ENCODE measurements at places on chromosomes 3 and 15.

DNA sequence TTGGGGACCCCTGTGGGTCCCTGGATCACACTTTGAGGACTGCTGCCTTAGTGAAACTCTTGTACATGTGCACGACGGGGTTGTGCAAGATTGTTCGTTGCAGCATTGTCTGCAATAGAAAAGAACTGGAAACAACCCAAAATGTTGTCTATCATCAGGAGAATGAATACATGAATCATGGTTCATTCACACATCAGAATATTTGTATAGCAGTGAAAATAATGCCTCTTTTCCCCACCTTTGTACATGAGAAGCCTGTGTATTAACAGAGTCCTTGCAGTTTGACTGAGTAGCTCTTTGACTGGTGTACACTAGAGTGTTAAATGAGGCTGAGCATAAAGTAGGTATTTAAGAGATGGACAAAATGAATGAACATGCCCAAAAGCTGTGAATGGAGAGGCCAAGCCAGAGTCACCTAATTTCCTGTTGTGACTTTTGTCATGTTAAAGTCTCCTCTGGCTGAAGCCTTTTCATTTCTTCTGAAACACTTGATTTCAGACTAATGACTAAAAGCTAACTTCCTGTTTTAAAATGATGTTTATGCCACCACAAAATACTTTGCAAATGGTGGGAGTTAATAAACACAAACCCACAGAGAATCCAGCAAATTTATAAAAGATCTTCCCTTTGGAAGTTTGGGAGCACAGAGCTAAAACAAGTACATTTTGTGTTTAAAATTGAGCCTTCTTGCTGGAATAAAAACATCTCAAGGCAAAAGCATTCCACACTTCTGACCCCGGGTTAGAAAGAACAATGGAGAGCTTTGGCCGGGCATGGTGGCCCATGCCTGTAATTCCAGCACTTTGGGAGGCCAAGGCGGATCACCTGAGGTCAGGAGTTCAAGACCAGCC is 20.6 kb upstream of the USP3 start:
- DNase-seq, result no peak

DNA sequence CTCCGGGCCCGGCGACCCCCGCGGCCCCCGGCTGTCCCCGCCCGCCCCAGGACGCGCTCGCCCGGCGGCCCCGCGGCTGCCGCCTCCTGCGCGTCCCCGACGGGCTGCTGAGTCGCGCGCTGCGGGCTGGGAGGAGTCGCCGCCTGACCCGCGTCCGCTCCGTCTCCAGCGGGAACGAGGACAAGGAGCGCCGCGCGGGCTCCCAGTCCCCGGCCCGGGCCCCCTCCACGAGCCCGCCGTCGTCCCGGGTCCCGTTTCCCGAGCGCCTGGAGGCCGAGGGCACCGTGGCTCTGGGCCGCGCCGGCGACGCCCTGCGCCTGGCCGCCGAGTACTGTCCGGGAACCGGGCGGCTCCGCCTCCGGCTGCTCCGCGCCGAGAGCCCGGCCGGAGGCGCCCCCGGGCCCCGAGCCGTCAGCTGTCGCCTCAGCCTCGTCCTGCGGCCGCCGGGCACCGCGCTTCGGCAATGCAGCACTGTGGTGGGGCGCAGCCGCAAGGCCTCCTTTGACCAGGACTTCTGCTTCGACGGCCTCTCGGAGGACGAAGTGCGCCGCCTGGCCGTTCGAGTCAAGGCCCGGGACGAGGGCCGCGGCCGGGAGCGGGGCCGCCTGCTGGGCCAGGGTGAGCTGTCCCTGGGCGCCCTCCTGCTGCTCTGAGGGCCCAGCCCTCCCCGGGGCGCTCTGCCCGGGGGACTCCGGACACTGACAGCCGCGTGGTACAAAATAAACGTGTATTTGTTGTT is 1.5 kb downstream of the C2CD4A start:
- peak; percentile 63 for DNase-seq

GRCh38 chr3:104896624-104897023 is 470.1 kb upstream of the ALCAM start:
- no peak for DNase-seq

GRCh38 chr15:24878153-24878552 is 76.6 kb upstream of the SNRPN start:
- no peak for DNase-seq

GRCh38 chr15:84016371-84016770 is 219.2 kb upstream of the GOLGA6L4 start:
- DNase-seq, result no peak

- DNase-seq, result no peak
Measured at GRCh38 chr3:177185035-177185574, 12.2 kb downstream of the TBL1XR1 start.

DNA sequence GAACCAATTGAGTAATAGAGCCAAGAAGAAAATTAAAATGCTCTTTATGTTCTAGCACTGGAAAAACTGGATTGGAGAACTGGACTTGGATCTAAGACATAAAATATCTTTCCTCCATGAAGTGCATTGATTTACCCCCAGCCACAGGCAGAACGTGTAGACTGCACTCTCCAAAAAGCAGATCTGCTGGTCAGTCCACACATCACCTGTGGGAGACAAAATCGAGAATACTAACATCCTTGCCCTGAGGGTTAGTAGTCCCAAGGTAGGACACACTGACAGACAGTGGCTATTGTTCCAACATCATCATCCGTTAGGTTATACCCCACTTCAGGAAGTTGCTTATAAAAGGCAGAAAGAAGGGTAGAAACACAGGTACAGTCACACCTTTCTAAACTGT is 257.1 kb upstream of the STT3B start:
- no peak for DNase-seq

DNA sequence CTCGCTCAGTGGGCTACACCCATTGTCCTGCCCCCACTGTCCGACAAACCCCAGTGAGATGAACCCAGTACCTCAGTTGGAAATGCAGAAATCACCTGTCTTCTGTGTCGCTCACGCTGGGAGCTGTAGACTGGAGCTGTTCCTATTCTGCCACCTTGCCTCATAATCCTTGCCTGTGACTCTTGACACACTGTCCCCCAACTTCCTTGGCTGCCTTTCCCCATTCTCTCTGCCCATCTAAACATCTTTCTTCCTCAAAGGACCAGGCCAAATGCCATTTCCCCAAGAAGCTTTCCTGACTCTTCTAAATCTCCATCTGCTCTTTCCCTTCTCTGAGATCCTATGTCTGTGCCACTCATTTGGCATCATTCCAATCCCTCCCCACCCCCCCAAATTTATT is 9.7 kb upstream of the CD80 start:
- no peak for DNase-seq

DNA sequence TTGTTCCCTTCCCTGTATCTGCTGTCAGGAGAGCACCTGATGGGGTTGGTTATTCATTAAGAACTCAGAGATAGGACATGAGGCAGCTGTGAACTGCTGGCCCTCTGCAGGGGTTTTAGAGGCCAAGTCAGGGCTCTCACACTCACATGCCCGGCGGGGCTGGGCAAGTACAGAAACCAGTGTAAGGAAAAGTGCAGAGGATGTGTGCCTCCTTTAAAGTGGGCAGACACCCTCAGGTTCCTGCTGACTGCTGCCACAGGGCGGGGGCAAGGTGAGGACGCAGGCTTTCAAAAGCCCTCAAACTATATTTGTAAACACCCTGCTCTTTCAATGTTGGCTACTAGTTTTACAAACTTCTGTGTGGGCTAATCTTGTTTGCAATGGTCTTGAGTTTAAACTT is 22.4 kb downstream of the CXCR6 start:
- DNase-seq, result no peak

- DNase-seq, result no peak
Measured at GRCh38 chr15:33392453-33392852, 81.7 kb downstream of the RYR3 start.

GRCh38 chr3:38587548-38588131 is 61.8 kb downstream of the SCN5A start:
- peak; percentile 20 for DNase-seq

DNA sequence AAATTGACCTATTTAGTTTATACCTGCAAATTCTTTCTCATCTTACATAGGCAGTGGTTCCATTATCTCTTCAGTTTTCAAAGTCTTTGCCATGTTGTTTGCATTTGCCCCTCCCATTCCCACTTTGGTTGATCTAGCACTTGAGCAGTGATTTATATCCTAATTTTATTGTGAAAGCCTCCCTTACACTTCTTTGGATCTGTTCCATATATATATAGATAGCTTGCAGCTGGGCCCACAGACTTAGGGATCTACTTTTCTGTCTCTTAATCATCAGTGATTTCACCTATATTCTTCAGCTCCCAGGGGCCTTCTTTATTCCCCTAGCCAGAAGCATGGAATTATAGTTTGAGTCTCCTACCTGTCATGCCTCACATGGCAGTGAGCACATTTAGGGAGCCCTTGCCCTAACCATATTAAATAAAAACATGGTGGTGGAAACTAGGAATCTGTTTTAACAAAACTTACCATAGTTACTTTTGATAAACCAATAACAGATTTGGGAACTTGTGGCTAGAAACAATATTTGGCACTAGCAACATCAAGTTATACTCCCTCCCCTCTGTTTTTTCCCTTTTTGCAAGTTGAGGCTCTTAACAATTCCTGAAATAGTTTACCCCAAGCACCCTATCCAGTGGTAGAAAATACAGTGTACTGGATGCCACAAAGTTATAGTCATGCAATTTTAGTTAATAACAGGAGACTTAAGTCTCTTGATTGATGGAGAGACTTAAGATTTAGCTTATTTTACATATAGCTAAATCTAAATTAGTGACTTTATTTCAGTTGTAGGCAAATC is 41.7 kb downstream of the ARIH1 start:
- no peak for DNase-seq

DNA sequence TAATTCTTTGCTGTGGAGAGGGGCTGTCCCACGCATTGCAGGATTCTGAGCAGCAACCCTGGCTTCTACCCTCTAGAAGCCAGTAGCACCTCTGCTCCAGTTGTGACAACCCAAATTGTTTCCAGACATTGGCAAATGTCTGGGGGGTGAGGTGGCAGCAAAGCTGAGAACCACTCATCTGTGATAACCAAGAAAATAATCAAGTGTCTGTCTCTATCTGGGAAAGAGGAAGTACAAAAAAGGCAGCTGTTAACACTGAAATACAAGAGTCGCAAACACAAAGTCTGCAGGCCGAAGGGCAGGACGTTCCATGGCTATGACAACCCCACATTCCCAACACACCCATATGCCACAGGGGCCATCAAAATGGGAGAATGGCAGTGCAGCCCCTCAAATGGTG is 42.2 kb upstream of the GNB5 start:
- DNase-seq, result no peak

GRCh38 chr3:168884353-168884903 is 779.1 kb downstream of the MECOM start:
- no peak for DNase-seq

GRCh38 chr3:113140876-113141275 is 70.5 kb upstream of the BOC start:
- no peak for DNase-seq

- DNase-seq, result no peak
Measured at GRCh38 chr15:95486224-95486623, 844.3 kb upstream of the NR2F2 start.

DNA sequence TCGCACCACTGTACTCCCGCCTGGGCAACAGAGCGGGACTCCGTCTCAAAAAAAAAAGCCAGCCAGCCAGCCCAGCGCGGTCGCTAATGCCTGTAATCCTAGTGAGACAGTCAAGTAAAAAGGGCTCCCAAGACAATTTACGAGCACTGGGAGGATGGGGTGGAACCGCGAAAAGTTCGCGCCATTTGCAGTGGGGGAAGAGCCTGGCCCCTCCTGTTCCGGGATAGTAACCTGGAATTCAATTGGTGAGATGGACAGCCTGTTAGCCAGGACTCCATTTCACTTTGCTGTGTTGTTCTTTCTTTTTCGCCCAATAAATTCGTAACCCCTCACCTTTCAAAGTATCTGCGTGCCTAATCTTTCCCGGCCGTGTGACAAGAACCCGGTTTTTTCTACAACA is 19.5 kb downstream of the SLC4A7 start:
- no peak for DNase-seq

- DNase-seq, result no peak
Measured at GRCh38 chr3:53809764-53810400, 36.3 kb downstream of the CHDH start.

GRCh38 chr15:70025413-70026296 is 72.1 kb downstream of the TLE3 start:
- DNase-seq, result no peak

- DNase-seq, result no peak
Measured at GRCh38 chr3:52422669-52423068, 22.2 kb downstream of the SEMA3G start.

DNA sequence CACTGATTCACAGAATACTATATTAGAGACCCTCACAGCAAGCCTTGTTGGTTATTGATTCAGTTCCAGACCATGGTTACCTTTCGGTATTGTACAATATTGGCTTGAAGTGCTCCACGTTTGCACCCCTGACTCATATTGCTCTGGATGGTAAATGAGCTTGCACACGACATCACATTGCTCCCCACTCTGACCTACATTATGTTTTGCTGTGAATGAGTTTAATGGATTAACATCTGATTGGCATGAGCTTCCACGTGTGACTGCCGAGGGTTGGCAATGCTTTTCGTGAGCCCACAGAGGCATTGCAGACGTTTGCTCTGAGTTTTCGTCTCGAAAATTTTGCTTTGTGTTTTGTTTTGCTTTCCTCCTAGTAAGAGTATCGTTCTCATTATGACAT is 225.8 kb upstream of the ICE2 start:
- no peak for DNase-seq

- DNase-seq, result no peak
Measured at GRCh38 chr15:52086011-52086786, 26.4 kb downstream of the BCL2L10 start.

GRCh38 chr3:129197321-129197720 is 13.6 kb upstream of the CNBP start:
- no peak for DNase-seq

DNA sequence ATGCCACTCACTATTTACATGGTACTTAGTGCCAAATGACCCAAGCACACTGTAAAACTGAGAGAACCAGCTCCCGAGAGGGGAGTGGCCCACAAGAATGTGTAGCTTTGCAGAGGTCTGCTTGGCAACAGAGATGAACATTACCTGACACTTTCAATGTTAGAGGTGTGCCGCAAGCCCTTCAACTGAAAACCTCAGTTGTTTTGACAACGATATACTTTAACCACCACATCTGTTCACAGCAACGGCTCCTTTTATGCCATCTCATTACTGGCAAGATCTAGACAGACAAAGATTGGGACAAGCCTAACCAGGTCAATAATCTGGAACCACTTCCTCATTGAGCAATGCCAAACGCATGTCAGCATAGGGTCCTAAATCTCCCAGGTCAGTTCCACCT is 23.7 kb downstream of the NEK10 start:
- DNase-seq, result no peak

- DNase-seq, result no peak
Measured at GRCh38 chr15:58758141-58758540, 8.6 kb upstream of the ADAM10 start.

GRCh38 chr3:13626396-13626795 is 77.5 kb downstream of the FBLN2 start:
- DNase-seq, result no peak

GRCh38 chr3:183266454-183266853 is 13.4 kb downstream of the B3GNT5 start:
- no peak for DNase-seq

GRCh38 chr3:23202203-23202920 is 765 bp upstream of the UBE2E2 start:
- no peak for DNase-seq
